CD4-positive, alpha-beta T cell treated with Interleukin-15 for 4 hours (primary cell): ENCODE measurements at places on chromosomes 12 and 14.

- peak; percentile 29 for DNase-seq
Measured at GRCh38 chr12:6745741-6746525, 7.0 kb downstream of the MLF2 start.

GRCh38 chr12:105825141-105825540, 313.6 kb downstream of the NUAK1 start:
- no peak for DNase-seq

GRCh38 chr12:75592086-75592485, 80.7 kb upstream of the KRR1 start:
- DNase-seq, result no peak

GRCh38 chr14:63713764-63714163, 14.1 kb downstream of the SGPP1 start:
- DNase-seq, result peak; percentile 10

- no peak for DNase-seq
Measured at GRCh38 chr12:14619741-14620501, 52.2 kb upstream of the PLBD1 start.

DNA sequence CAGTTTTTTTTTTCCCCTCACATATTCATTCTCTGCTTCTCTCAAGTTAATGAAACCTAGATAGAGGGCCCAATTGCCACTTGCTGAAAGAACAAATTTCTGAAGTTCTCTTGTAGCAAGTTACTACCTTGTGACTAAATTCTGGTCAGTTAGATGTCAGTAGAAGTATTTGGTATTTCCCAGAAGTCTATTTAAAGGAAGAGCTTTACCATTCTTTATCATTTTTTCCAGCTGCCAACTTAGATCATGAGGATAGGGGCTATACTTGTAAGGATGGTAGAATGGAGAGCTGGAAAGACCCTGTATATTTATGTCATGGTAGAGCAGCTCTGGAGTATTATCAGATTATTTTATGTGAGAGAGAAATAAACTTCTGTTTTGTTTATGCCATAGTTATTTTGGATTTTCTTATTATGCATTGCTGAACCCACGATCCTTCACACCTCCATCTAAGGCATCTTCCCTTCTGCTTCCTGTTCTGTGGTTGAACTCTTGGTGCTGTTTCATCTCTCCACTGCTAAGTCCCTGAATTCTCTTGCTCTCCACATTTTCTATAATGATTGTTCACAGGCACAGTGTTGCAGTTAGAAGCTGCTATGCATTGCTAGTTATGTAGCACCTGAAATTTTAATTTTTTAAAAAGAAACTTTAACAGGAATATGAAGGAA, 25.9 kb downstream of the FUT8 start:
- DNase-seq, result no peak

DNA sequence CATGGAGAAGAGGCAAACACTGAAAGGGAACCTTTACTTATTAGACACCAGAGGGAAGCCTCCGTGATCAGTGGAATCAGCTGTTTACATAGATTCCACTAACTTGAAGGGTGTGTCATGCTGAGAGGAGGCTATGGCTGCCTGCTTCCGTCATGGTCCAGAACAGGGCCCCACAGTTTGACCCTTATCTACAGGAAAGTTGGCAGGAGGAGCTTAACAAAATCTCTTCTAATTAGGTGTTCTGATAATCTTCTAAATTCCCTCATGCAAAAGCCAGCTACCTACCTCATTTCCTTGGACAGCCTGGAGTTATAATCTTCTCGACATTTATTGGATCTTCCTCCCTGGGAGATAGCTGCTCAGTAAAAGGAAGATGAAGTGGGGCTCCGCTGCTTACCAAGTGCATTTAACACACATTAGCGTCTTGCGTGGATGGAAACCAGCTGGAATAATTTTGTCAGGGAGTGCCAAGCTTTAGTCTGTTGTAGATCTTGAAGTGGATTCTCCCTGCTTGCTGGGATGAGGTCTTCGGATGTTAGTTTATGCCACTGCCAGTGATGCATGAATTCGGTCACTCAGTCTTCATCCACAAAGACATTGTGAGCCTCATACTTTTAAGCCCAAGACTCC, 171.0 kb downstream of the PAH start:
- no peak for DNase-seq

DNA sequence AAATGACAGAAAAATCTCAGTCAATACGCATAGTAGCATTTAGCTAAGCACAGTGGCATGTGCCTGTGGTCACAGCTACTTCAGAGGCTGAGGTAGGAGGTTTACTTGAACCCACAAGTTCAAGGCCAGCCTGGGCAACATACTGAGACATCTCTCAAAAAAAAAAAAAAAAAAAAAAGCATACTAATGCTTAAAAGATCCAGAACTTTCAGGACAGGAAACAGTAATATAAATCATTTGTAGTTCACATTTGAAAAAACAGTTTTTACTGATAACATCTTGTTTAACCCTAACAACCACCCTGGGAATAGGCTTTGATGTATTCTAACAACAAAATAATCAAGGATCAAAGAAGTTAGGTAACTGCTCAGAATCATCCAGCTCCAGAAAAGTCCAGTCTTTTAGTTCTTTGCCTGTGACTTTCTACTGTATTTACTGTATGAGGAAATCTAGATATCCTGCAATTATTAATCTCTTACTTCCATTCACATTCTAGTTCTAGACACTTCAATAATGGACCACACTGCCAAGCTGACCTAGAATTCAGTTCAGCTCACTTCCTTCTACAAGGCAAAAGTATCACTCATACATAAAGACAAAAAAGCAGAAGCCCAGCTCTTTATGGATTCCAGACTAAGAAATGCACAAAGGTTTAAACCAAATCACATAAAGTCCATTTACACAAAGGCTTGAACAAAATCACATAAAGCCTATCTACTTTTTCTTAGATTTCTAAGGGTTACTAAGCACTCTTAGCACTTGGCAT, 28.5 kb downstream of the PAWR start:
- no peak for DNase-seq

GRCh38 chr14:75597149-75597548, 18.7 kb downstream of the FLVCR2 start:
- no peak for DNase-seq

DNA sequence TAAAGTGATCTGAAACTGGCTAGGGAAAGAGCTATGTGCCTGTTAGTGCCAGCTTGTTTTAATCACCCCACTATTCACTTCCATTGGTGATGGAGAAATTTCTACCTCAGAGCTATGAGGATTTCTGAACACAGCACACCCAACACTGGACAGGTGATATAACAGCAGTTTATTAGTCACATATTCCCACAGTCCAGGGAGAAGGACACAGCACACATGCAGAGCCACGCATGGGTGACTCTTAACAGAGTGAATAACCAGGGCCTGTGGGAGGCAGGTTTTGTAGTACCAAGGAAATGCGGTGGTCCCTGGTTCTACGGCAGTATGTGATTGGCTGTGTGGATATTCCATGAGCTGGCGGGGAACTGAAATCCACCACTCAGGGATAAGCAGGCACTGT, 455.1 kb downstream of the BTG1 start:
- DNase-seq, result no peak

DNA sequence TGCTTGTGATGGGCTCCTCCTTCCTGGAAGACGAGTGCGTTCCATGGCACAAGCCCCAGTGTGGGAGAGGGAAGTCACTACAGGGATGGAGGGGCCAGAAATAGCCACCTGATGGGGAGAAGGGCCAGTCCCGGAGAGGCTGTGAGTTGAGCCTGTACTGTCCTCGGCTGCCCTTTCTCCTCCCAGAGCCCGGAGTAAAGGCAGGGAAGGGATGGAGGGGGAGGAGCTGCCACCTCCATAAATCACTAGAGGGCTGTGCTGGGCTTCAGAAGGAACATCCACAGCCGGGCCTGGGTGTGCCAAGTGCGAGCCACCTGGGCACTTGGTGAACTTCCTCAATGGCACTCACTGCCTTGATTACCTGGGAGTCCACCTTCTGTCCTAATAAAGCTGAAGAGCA, 110.1 kb downstream of the RBM19 start:
- no peak for DNase-seq

- no peak for DNase-seq
Measured at GRCh38 chr12:31002999-31003398, 70.7 kb upstream of the DDX11 start.

- no peak for DNase-seq
Measured at GRCh38 chr12:109573914-109574244, 285 bp downstream of the MVK start.

GRCh38 chr12:68200854-68201253, 24.8 kb downstream of the IL26 start:
- DNase-seq, result no peak

GRCh38 chr12:89539426-89540223, 13.8 kb upstream of the POC1B start:
- no peak for DNase-seq

GRCh38 chr14:85131226-85131922, 398.6 kb upstream of the FLRT2 start:
- no peak for DNase-seq

GRCh38 chr12:50042693-50043092, 14.7 kb upstream of the ASIC1 start:
- DNase-seq, result no peak

- peak; percentile 25 for DNase-seq
Measured at GRCh38 chr12:42482748-42483520, 106.6 kb downstream of the PRICKLE1 start.
